ENCODE measurements at places on chromosomes 1 and 21.

- H3K4me3 ChIP-seq = no peak overlapping the region
- no peaks in the 10 kb centered on the region for H3K4me1 ChIP-seq
- H3K36me3 ChIP-seq = no peaks in the 10 kb centered on the region
- no peak for DNase-seq
- no peak overlapping the region for H3K27ac ChIP-seq
These were observed 243.1 kb downstream of the FOXD2 start for GRCh38 chr1:47680815-47681475.

- no peak for DNase-seq
- no peak overlapping the region for H3K4me3 ChIP-seq
- no peaks in the 10 kb centered on the region for H3K4me1 ChIP-seq
- no peaks in the 10 kb centered on the region for H3K36me3 ChIP-seq
- H3K27me3 ChIP-seq = no peaks in the 10 kb centered on the region
These were observed 465.6 kb downstream of the ADGRL2 start for GRCh38 chr1:82266351-82266750.

GRCh38 chr1:100452641-100453040 lies 85.3 kb upstream of the GPR88 start:
- no peak overlapping the region for H3K4me3 ChIP-seq
- H3K27ac ChIP-seq = no peak overlapping the region
- H3K36me3 ChIP-seq = no peaks in the 10 kb centered on the region
- DNase-seq = no peak
- no peaks in the 10 kb centered on the region for H3K4me1 ChIP-seq

DNA sequence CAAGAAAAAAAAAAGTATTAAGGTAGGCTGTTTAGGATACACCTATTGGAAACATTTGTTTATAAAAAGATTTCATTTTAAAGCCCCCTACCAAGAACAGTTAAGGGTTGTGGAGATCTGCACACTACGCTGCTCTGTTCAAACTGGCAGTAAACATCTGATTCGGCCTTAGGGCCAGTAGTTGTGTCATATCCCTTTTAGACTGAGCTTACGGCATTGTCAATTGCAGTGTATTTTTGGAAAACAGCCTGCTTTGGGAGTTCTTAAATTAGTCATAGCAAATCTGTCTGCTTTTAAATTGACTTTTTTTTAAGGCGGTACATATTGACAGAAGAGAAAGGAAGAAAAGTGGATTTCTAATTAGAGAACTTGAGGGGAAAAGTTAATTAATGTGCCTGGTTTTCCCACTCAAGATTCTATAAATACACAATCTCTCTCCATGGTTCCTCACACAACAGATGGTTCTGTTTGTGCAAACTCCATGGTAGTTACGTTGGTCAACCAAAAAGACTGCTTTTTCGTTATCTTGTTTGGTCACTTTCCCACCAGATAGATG lies 1.7 kb upstream of the ELK4 start:
- H3K4me3 ChIP-seq = peak overlapping the region; percentile 22
- peak overlapping the region; percentile 94 for H3K27ac ChIP-seq
- H3K36me3 ChIP-seq = no peaks in the 10 kb centered on the region
- DNase-seq = peak; percentile 93

DNA sequence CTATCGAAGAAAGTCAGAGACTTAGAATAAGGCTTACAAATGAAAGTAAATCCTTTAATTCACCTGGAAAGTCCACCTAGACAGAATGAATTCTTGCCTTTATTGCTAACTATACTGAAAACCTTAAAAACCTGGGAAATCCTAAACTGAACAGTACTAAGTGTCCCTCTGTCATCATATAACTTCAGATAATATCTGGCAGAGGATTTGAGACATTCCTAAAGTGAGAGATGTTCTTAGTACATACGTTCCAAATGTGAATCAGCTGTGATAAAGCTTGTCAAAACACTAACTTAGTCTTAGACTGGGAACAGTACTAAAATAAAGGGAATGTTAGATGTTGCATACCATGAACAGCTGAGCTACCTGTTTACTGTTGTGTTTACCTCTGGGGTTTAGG lies 121.7 kb downstream of the TNFSF18 start:
- H3K27ac ChIP-seq = peak overlapping the region; percentile 48
- DNase-seq = peak; percentile 60
- peaks cover 38% of the 10 kb centered on the region for H3K4me1 ChIP-seq
- no peaks in the 10 kb centered on the region for H3K27me3 ChIP-seq
- H3K4me3 ChIP-seq = no peak overlapping the region
- no peaks in the 10 kb centered on the region for H3K36me3 ChIP-seq

DNA sequence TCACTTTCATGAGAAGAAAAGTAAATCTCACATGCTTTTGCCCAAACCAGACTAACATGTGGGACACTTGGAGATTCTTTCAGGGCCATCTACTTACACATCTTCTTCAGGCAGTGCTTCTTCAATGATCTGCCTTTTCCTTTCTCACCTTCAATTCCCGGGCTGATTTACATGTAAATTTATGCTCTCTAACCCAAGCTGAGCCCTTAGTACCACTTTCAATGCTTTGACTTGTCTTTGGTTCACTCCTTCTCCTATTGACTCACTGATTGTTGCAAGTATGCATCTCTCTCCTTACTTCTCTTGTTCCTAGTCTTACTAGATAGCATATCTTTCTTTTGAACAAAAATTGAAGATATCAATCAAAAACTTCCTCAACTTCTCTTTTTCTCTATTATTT lies 154.2 kb upstream of the DEPDC1 start:
- no peak overlapping the region for H3K27ac ChIP-seq
- H3K36me3 ChIP-seq = no peaks in the 10 kb centered on the region
- no peaks in the 10 kb centered on the region for H3K4me1 ChIP-seq
- H3K4me3 ChIP-seq = no peak overlapping the region
- H3K27me3 ChIP-seq = no peaks in the 10 kb centered on the region

DNA sequence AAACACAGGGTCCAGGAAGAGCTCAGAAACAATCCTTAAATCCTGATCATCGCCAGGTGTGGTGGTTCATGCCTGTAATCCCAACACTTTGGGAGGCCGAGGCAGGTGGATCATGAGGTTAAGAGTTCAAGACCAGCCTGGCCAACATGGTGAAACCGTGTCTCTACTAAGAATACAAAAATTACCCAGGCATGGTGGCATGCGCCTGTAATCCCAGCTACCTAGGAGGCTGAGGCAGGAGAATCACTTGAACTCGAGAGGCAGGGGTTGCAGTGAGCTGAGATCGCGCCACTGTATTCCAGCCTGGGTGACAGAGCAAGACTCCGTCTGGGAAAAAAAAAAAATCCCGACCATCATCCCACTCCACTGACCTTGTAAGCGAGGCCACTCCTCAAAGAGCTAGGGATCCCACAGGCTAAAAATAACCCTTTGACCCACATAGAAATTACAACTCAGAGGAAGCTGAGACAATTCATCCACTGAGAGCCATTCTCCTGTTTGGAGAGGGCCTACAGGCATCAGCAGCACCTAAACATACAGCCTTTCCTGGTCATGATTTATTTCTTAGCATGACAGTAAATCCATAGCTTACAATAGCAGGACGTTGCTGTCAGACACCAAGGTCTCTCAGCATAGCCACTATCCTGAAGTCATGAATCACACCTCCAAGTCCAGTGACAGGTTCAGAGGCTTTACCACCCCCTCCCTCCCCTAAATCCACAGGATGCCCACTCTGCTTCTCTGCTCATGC lies 66.7 kb downstream of the TGFBR3 start:
- H3K4me3 ChIP-seq = no peak overlapping the region
- no peaks in the 10 kb centered on the region for H3K27me3 ChIP-seq
- DNase-seq = no peak
- no peak overlapping the region for H3K27ac ChIP-seq

DNA sequence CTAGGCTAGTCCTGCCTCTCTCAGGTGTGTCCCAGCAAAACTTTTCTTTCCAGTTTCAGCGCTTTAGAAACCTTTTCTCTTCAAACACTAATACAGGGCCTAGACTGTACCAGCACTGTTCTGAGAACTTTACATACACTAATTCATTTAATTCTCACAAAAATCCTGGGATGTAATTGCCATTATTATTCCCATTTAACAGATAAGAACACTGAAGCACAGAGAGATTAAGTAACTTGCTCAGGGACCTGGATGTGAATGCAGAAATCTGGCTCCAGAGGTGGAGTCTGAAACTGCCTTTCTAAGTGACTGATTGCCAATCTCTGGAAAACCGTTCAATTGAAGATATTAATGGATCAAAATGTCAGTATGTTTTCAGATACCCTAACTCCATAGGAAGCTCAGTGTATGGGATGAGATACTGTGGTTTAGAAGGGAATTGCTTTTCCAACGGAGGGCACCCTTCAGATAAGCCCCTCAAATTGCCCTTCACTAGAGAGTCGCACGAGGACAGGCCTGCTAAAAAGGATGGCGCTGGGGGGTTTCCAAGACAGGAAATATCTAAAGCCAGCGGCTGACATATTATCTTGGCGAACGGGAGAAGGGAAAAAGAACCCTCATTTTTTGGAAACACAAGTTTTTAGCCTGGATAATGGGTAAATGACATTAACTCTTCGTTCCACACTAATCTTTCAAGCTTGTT lies 698 bp upstream of the UCK2 start:
- H3K27me3 ChIP-seq = no peaks in the 10 kb centered on the region
- H3K4me1 ChIP-seq = peaks cover 9% of the 10 kb centered on the region
- DNase-seq = peak; percentile 43
- H3K27ac ChIP-seq = peak overlapping the region; percentile 82

- no peaks in the 10 kb centered on the region for H3K36me3 ChIP-seq
- no peak for DNase-seq
- H3K4me3 ChIP-seq = no peak overlapping the region
- H3K27ac ChIP-seq = no peak overlapping the region
These were observed 185.0 kb downstream of the PBX1 start for GRCh38 chr1:164743976-164744375.
